ENCODE measurements at places on chromosomes 5 and 9.

- DNase-seq = no peak
Measured at GRCh38 chr5:130514984-130515690, 610.9 kb downstream of the CHSY3 start.

GRCh38 chr5:161295721-161296250, 250.7 kb downstream of the GABRB2 start:
- no peak for DNase-seq

DNA sequence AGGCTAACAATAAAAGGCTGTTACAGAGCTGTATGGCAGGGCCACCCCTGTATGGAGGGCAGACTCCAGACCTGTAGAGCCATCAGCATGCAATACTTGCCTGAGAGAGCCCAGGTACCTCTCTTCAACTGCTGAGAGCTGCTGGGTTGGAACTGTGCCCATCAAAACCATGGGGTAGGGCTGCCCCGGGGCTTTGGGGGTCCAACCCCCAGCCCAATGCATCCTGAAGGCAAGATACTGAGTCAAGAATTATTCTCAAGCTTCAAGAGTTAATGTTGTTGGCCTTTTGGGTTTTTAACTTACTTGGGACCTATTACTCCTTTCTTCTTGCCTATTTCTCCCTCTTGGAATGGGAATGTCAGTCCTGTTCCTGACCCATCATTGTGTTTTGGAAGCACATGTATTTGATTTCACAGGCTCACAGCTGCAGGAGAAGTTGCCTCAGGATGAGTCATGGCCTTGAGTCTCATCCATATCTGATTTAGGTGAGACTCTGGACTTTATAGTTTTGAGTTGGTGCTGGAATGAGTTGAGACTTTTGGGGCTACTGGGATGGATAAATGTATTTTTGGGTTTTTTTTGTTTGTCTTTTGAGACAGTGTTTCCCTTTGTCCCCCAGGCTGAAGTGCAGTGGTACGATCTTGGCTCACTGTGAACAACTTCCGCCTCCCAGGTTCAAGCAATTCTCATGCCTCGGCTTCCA, 21.0 kb upstream of the CDK7 start:
- no peak for DNase-seq

GRCh38 chr5:103669615-103670014, 107.0 kb upstream of the NUDT12 start:
- no peak for DNase-seq

GRCh38 chr9:83267741-83268140, 204.8 kb upstream of the RASEF start:
- DNase-seq = no peak
